ENCODE measurements at places on chromosomes 13 and 19. TPM values are rescaled to one million over a fixed set of nuclear protein-coding genes. Genes with fewer than 3 reads are reported as not detected.

FCHO1 gene
- total RNA-seq: 74.7 TPM

DNA sequence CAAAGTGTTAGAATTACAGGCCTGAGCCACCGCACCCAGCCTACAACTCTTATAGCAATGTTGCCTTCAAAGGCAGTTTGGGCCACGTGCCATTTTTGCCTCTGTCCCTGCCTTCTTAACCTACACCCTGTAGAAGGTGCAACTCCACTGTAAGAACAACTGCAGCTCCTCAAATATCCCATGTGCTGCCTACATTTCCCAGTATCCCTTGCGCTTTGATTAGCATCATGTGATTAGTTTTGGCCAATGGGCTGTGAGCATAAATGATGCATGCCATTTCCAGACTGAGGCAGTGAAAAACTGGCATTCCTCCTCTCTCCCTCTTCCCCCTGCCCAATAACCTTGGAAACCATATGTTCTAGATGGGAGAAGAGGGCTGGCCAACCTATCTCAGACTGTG, 75.2 kb upstream of the MRI1 start:
- H3K27me3 ChIP-seq: no peaks in the 10 kb centered on the region
- no peaks in the 10 kb centered on the region for H3K36me3 ChIP-seq
- DNase-seq: no peak

CEACAM4 gene
- total RNA-seq: not detected

DNA sequence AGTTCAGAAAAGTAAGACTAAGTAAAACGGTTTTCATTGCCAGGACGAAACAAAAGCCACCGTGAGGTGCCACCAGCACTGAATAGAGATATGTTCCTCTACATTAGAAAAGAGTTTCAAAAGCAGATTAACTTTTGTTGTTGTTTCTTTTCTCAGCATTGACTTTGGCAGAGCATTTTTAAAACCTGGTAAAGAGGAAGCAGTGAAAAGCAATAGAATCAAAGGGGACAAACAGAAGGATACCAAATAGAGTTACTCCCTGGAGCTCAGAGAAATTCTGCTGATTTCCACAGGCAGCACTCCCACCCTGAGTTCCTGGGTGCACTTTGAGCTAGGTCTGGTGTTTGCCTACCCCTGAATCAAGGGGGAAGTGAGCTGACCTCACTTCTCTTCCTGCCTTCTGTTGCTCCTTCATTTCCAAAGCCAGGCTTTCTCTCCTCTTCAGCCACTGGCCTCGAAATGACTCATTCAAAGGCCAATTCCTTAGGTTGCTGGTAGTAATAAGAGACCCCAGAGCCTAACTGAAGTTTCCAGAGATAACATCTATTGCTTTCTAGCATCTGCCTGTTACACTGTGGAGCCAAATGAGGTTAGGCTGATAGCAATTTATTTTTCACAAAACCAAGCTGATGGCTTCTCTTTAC, 11.3 kb upstream of the ERICH6B start:
- no peak overlapping the region for H3K4me3 ChIP-seq
- peaks cover 13% of the 10 kb centered on the region for H3K27me3 ChIP-seq
- H3K4me1 ChIP-seq: peaks cover 7% of the 10 kb centered on the region
- no peak overlapping the region for H3K27ac ChIP-seq

DNA sequence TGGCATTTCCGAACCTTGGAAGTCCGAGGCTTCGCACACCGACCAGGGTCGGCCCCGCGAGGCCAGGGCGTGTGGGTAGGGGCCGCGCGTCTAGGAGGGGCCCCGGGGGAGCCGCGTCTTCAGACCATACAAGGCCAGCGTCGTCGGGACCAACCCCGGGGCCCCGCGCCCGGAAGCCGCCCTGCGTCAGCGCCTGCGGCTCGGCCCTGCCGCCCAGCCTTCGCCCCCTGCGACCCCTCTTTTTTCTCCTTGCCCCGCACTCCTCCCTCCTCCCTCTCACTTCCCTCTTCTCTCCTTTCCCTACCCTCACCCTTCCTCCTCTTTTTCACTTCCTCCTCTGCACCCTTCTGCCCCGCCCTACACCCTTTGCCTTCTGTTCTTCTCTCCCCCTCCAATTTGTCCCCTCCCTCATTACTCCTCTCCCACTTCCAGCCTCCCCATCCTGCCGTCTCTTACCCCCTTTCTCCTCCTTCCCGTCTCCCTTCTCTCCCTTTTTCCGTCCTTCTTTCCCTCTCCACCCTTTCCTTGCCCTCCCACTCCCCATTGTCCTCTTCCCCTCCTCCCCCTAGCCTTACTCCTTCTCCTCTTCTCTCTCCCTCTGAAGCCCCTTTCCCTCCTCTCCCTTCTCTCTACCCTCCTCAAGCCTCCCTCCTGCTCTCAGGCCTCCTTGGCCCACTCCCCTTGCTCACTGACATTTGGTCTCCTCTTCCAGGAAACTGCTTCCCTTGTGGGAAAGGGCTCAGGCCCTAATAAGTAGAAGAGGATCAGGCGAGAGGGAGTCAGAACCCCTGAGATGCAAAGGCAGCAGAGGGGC, 2.2 kb upstream of the PLEKHG2 start:
- H3K27ac ChIP-seq: peak overlapping the region; percentile 90
- H3K36me3 ChIP-seq: peaks cover 36% of the 10 kb centered on the region
- peak overlapping the region; percentile 80 for H3K4me3 ChIP-seq

GRCh38 chr19:44856421-44857083, 10.5 kb downstream of the NECTIN2 start:
- no peak for DNase-seq
- H3K4me1 ChIP-seq: peaks cover 1% of the 10 kb centered on the region
- no peaks in the 10 kb centered on the region for H3K36me3 ChIP-seq

DNA sequence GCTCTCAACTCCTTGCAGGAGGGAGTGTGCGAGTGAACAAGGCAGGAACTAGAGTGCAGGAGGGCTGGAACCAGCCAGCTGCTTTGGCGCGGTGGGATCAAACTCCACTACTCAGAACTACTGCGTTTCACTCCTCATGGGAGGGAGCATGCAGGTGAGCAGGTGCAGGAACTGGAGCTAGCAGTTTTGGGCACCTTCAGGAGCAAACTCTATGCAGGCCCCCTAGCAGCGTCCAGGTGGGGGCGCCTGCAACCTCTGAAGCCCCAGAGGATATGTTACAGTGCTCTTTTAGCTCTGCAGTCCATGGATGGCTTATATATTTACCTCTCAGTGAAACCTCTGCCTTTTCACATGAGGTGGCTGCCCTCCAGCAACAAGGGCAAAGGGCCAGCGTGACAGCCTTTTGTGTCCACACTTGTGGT, 1303.4 kb downstream of the PCDH9 start:
- no peaks in the 10 kb centered on the region for H3K4me1 ChIP-seq
- no peaks in the 10 kb centered on the region for H3K27me3 ChIP-seq
- H3K4me3 ChIP-seq: no peak overlapping the region
- H3K27ac ChIP-seq: no peak overlapping the region
- no peaks in the 10 kb centered on the region for H3K36me3 ChIP-seq

DNA sequence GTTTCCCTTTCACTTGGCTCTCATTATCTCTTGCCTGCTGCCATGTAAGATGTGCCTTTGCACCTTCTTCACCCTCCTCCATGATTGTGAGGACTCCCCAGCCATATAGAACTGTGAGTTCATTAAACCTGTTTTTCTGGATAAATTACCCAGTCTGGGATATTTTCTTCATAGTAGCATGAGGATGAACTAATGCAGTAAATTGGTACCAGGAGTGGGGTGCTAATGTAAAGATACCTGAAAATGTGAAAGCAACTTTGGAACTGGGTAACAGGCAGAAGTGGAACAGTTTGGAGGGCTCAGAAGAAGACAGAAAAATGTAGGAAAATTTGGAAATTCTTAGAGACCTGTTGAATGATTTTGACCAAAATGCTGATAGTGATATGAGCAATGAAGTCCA, 487.4 kb downstream of the LMO7 start:
- no peak overlapping the region for H3K27ac ChIP-seq
- H3K4me1 ChIP-seq: no peaks in the 10 kb centered on the region
- no peak overlapping the region for H3K4me3 ChIP-seq
- H3K27me3 ChIP-seq: no peaks in the 10 kb centered on the region

CEACAM3 gene
- total RNA-seq: not detected

ZNF730 gene
- 0.37 TPM for total RNA-seq

All from activated T-helper 2 cell treated with anti-CD3 and anti-CD28 coated beads, Interferon-gamma antibody, Interleukin-2, Interleukin-4, amounts not matched to agents 10 μg/mL and 5 μg/mL and 100 μg/mL, durations not matched to agents 14 hours and 24 hours and 36 hours (primary cell).